ENCODE measurements at places on chromosomes 5 and 9.

GRCh38 chr9:134880484-134881312 lies at the start of gene FCN2:
Gene FCN2 (plus strand): TSS chr9:134880810. CDS start chr9:134880822, 12 bp downstream.
- no peak for DNase-seq

DNA sequence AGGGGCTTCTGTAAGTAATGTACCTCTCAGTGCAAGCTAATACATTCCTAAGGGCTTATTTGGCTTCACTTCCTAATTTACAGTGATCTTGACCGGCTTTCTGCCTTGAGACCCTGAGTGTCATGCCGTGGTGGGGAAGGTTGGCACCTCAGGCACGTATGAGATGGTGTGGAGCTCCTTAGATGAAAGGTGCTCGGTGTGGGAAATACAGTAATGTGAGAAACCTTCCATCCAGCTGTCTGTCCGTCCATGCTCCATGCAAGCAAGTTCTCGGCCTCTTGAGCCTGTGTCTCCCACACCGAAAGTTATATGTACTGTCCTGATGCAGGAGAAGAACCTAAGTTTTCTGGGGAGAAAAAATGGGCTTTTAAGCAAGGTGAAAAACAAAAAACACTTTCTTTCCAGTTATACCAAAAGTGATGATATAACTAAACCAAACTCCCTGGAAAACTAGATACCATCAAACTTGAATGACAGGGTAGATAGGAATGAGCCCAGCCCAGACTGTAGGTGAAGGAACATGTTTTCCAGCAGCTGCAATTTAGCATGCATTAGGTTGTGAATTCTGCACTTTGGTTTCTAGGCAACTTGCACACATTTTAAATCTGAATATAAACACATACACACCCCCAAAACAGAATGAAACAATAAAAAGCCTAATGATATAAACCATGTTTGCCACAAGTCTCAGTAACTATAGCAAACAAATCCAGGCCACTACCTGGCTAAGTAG lies 279.6 kb downstream of the FANCC start:
- no peak for DNase-seq

GRCh38 chr5:32029261-32029660 lies 144.9 kb downstream of the GOLPH3 start:
- no peak for DNase-seq

- no peak for DNase-seq
Observed at GRCh38 chr9:132794730-132795380, 83.2 kb downstream of the AK8 start.

GRCh38 chr5:173925449-173926071 lies 37.4 kb downstream of the CPEB4 start:
- DNase-seq = peak; percentile 67

DNA sequence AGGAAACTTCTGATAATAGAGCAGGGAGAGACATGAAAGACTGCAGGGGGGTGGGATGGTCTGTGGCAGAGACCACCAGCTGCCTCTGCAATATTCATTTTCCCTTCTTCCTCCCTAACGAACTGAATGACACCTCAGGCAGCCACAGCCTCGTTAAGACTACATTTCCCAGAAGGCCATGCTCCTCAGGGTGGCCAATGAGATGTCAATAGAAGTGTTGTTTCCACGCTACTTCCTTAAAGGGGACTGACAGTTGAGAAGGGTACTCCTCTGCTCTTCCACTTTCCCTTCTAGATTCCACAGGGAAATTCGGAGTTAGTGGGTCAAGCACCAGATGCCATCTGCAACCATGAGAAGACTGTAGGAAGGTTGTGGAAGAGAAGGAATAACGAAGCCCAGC lies 52.0 kb upstream of the DAPK1 start:
- DNase-seq = peak; percentile 3

GRCh38 chr9:71668717-71669116 lies 99.6 kb downstream of the CEMIP2 start:
- no peak for DNase-seq

DNA sequence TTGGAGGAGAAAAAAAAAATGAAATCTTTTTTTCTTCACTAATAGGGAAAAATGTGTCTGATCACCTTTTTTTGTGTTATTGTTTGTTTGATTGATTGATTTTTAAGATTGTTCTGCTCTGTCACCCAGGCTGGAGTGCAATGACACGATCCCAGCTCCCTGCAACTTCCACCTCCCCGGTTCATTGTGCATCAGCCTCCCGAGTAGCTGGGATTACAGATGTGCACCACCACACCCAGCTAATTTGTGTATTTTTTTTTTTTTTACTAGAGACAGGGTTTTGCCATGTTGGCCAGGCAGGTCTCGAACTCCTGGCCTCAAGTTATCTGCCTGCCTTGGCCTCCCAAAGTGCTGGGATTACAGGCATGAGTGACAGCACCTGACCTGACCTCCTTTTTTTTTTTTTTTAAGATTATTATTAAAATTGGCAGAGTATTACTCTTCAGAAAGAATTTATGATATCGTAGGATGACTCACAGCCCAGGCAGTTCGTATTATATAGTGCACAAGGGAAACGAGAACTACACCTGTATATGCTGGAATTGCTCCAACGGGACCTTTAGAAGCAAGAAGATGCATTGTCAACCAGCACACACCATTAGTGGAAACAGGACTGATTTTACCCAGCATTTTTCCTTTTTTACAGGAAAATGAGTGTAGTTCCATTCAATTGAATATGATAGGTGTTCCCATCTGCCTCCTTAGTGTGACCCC lies 27.7 kb downstream of the FUBP3 start:
- DNase-seq = no peak

DNA sequence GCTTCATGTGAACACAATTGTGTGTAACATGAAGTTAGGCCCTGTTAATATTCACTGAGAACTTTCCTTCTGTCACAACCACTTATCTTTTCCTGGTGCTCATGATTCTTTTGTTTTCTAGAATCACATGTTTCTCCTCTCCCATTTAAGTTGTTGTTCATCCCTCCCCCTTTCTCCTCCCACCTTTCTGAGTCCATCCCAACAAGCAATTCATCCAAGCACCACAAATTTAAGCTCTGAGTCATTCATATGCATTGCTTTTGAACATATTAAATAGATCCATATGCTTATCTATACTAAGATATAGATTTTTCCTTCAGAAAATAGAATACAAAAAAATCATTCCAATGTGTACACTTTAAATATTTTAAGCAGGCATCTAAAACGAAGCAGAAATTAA lies 75.2 kb upstream of the NFIB start:
- no peak for DNase-seq

DNA sequence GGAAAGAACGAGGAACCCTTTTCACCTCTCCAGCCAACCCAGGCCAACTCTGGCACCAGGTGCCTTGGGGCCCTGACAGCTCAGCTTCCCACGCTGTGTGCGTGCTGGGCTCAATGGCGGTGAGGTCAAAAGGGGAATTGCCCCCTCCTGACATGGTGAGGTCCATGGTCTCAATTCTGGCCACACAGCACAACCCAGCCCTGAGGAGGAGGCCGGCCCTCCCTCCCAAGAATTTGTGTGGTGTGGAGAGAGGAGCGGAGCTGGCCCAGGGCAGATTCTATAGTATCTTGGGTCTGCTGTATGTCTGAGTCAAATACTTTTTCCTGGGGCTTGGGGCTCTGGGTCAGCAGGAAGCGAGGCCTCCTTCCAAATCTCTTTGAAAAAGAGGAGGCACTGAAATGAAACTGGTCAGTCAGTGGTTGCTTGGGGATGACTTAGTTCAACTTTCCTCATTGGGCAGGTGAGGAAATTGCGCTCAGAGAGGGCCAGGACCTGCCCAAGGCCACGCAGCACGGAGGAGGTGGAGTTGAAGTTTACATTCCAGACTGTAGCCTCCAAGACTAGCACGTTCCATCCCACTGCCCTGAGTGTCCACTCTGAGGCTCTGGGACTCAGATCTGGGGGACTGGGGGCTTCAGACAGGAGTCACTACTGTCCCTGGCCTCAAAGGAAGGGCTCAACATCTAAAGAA lies 15.6 kb downstream of the COL27A1 start:
- DNase-seq = no peak

DNA sequence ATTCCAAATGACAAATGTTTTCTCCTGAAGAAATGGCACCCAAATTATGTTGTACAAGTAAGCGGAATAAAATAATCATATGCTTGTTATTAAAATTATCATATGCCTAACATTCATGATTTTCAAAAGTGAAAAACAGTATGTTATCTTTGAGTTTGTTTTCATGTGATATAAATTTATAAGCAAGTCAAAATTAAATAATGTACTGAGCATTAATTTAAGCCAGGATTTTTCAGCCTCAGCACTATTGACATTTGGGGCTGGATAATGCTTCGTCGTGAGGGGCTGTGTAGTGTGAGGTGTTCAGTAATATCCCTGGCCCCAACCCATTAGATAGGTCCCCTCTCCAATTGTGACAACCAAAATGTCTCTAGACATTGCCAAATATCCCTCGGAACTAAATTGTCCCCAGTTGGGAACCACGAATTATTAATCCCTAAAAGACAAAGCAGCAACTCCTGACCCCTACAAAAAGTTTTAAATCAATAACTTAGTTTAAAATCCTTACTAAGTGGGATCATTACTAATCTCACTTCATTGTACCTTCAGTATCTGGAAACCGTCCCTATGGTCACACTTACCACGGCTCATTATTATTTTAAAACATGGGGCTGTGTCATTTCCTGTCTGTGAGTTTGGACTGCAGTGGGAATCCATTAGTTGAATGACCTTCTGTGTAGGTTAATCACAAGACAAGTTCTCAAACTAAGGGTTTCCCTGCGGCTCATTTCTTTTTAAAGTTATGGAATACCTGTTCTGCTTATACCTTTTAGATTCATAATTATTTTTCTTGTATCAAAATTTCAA lies 1.3 kb upstream of the NNT start:
- no peak for DNase-seq

GRCh38 chr5:16536246-16536645 lies 70.6 kb upstream of the ZNF622 start:
- no peak for DNase-seq

GRCh38 chr5:96440185-96440538 lies 7.1 kb upstream of the PCSK1 start:
- no peak for DNase-seq

GRCh38 chr9:125189011-125189360 lies 617 bp downstream of the PPP6C start:
- DNase-seq = peak; percentile 34

GRCh38 chr9:4839470-4839912 lies 46.7 kb downstream of the RCL1 start:
- DNase-seq = no peak

GRCh38 chr5:911601-912000 lies 18.9 kb downstream of the TRIP13 start:
- no peak for DNase-seq

GRCh38 chr9:34158362-34158869 lies 20.4 kb upstream of the UBAP1 start:
- DNase-seq = no peak

DNA sequence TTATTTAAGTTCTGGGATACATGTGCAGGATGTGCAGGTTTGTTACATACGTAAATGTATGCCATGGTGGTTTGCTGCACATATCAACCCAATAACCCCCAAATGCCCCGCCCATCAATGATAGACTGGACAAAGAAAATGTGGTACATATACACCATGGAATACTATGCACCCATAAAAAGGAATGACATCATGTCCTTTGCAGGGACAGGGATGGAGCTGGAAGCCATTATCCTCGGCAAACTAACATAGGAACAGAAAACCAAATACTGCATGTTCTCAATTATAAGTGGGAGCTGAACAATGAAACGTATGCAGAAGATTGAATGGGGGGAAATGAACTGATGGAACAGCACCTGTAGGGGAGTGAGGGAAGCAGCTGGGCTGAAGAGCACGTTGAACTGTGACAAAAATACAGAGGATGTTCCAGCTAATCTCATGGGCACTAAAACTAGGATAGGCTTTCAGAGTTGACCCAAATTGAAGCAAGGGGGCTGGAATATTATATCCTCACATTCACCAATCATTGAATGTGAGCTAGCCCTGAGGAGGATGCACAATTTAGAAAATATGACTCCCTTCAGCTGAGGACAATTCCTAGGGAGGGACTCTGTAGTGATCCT lies 70.5 kb upstream of the OSMR start:
- no peak for DNase-seq

DNA sequence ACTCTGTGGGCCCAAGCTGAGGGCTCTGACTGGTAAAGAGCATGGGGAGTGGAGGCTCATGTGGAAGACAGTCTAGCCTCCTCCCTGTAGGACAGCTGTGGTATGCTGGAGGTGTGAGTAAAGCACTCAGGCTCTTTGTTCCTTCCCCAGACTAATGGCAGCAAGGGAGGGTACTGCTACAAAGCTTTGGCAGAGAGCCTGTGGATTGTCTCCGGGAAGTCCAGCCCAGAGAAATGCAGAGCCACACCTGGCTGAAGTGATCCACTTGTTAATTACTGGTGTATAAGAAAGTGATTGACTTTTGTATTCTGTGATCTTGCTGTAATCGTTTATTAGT lies 161.7 kb downstream of the OXCT1 start:
- no peak for DNase-seq

DNA sequence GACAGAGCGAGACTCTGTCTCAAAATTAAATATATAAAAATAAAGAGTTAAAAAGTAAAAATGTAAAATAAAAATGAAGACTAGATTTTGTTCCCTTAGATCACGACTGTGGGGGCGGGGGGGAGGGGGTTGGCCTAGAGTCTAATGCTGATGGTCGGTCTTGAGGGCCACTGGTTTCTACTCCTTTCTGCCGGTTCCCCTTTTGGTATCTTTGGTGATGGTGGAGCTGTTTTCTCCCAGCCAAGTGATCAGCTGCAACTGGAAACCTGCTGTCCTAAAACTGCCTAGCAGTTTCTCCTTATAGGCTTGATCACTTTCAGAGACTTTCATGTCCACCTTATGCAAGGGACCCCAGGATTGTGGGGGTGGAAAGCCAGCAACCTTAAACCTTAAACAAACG lies 1.1 kb downstream of the SRD5A1 start:
- no peak for DNase-seq

DNA sequence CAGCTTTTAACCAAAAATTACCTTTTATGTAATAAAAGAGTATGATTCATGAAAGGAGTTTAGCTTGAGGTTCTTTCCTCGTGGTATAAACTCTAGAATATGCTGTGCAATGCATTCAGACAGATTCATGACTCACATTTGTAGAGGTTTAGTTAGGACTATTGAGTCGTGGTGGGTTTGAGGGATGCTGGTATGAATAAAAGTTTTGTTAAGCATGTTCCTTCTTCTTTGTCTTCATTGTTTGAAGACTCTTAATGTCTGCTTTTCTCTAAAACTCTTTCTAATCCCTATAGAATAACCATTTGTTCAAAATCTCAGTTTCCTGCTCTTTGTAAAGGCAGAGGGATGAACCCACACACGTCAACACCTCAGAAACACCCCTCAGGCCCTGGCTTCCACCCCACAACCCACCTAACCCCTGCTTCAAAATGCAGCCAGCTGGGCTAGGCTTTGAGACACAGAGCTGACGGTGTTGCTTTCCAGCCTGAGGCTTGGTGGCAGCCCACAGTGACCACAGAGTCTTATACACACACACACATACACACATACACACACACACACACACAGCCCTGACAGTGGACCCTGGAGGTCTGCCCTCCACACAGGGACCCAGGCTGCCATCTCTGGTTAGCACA lies 69.0 kb upstream of the IRX1 start:
- no peak for DNase-seq
